ENCODE measurements at places on chromosomes 11 and 22. TPM values are rescaled to one million over a fixed set of nuclear protein-coding genes. Genes with fewer than 3 reads are reported as not detected.

The BIK gene
- total RNA-seq: 3.8 TPM

The MRPL40 gene
- 11.1 TPM for total RNA-seq

DNA sequence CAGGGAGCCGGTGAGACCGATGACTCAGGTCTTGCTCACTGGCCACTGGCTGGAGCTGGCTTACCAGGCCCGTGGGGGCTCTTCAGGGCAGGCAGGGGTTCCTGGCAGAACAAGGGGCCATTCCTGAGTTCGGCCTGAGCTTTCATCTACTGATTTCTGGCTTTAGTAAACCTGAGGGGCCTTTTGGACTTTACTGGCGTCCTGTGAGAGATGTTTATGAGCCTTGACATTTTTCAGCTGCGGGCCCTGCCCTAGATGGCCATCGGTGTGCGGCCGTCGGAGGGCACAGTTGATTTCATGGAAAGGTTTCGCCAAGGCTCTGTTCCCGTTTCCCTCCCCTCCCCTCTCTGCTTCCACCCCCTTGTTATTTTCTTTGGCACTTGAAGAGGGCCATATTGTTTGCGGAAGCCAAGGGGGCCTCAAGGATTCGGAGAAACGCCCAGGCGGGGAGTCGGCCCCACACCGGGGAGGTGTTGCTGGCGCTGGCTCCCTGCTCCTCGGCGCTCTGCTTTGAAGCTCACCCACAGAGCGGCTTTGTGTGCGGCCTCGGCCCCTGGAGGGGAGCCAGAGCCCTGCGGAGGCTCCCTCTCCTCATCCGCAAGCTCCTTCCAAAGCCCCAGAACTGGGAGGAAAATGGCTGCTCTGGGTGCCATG lies 17.7 kb downstream of the ELF5 start:
- DNase-seq: no peak

- no peak for DNase-seq
Measured at GRCh38 chr11:115910379-115910778, 406.2 kb upstream of the CADM1 start.

GRCh38 chr11:67634366-67635230 lies 4.9 kb upstream of the NUDT8 start:
- DNase-seq: no peak

DNA sequence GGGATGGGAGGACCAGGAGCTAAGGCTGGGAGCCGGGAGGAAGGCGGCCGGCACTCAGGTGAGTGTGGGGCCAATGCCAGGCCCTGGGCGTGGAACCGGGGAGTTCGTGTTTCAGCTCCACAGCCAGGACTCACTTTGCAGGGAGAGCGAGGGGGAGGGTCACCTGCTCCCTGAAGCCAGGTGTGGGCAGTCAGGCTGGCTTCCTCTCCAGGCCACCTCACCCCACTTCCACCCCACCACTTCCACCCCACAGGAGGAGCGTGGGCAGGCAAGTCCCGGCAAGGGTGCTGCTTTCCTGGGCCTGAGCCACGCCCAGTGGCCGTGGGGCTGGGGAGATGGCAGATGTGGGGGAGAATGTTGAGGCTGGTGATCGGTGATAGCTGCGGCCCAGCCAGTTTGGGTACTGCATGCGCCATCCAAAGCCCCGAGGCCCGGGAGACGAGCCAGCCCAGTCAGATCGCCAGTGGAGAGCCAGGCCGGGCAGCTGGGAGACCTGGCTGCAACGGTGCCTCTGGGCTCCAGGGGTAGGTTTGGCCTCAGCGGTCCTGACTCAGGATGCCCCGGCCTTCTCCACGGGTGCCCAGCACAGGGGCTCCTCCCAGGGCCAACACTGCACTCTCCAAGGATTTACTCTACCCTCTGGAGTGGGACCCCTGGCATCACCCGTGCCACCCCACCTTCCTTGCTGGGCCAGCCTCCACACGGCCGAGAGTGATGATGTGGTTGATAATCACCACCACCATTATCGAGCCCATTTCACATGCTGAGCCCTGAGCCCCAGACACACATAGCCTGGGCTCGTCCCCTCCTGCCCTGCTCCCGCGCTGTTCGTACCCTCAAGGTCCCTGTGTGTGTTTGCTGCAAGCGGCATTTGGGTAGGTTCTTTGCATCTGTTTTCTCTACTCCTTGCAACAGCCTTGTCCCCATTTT lies 93.8 kb downstream of the WNT7B start:
- DNase-seq: no peak

DNA sequence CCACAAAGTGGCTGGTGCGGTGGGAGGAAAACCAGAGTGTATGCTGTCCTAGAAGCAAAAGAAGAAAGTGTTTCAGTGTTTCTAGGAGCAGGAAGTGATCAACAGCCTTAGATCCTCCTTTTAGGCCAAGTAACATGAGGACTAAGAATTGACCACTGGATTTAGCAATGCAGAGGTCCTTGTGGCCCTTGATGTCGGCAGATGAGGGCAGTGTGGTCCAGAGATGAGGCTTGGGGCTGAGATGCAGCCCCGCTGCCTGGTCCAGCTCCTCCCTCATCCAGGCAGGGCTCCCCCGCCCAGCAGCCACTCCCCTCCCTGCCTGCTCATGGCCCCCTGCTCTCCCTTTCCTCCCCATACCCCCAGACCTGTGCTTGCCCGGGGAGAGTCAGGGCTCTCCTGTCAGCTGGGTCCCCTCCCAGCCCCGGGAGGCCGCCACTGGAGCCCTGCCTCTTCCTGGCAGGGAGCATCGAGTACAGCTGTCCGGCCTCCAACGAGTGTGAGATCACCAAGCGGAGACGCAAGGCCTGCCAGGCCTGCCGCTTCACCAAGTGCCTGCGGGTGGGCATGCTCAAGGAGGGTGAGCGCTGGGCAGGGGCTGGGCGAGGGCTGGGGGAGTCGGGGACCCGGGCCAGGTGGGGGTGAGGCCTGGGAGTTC lies 3.7 kb downstream of the TRMT112 start:
- DNase-seq: no peak

GRCh38 chr11:14543260-14543659 lies 23.1 kb upstream of the PSMA1 start:
- no peak for DNase-seq

- no peak for DNase-seq
Measured at GRCh38 chr11:110268441-110268840, 28.0 kb downstream of the RDX start.

DNA sequence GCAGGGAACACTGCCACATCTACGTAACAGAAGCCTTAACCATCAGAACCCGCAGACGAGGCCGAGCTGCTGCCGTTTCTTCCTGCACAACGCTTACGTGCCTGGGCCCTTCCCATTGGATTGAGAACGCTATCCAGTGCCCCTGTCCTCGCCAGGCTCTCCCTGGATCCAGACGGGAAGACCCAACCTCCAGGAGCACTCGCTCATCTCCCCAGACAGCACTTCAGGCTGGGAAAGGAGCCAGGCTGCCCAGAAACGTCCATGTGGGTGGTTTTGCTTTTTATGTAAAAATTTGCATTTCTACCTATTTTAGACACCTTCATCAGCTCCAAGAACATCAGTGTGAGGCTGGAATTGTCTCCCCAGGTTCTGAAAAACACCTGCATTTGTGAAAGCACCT lies 7.3 kb upstream of the CRYBB3 start:
- DNase-seq: no peak

DNA sequence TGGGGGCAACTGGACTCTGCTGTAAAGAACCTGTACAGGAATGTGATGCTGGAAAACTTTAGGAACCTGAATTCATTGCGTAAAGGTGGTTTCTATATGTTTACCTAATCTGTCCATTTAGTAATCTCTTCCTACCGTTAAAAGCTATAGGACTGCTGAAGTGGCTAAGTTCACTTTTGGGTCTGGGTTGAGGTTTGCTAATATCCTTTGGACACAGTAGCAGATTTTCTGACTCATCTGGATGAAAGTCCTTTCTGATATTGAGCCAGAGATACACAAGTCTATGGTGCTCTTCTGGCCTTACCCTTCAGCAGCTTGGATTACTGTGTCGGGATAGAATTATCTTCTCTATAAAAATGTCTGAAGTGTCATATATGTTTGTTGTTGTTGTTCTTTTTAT lies 16.9 kb downstream of the ZNF215 start:
- no peak for DNase-seq

- no peak for DNase-seq
Measured at GRCh38 chr11:34425867-34426266, 12.9 kb upstream of the CAT start.
